ENCODE measurements at places on chromosomes 7 and 10. TPM values are rescaled to one million over a fixed set of nuclear protein-coding genes. Genes with fewer than 3 reads are reported as not detected.

The EGR2 gene
- 3.0 TPM for total RNA-seq

The TRIL gene
- 3.1 TPM for total RNA-seq

The ZNF92 gene
- total RNA-seq = 29.8 TPM

The AFAP1L2 gene
- 0.77 TPM for total RNA-seq

The UPK3B gene
- total RNA-seq = 2.1 TPM

The PRSS37 gene
- not detected for total RNA-seq

Data from H9 (cell line).